ENCODE measurements at places on chromosomes 5 and 9.

- DNase-seq = no peak
Observed at GRCh38 chr9:14303521-14303920, 10.4 kb downstream of the NFIB start.

GRCh38 chr5:57302643-57303042, 128.8 kb downstream of the GPBP1 start:
- no peak for DNase-seq

- DNase-seq = peak; percentile 54
Observed at GRCh38 chr5:43042626-43043399, 2.7 kb upstream of the ANXA2R start.

DNA sequence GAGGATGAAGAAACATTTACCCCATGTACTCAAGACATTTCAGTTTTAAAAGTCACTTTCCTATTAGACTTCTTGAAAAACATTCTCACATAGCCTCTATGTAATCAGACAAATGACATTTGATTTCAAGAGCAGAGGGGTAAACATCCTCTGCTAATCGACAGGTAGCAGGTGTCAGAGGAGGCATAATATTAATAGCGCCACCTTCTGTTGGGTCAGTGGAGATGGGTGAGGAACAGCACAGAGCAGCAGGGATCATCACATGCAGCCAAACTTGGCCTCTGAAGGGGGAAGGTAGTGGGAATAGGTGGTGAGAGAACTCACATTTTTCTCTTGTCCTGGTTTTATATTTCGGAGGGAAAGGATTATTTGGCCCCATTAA, 3.3 kb upstream of the LSM11 start:
- DNase-seq = no peak

DNA sequence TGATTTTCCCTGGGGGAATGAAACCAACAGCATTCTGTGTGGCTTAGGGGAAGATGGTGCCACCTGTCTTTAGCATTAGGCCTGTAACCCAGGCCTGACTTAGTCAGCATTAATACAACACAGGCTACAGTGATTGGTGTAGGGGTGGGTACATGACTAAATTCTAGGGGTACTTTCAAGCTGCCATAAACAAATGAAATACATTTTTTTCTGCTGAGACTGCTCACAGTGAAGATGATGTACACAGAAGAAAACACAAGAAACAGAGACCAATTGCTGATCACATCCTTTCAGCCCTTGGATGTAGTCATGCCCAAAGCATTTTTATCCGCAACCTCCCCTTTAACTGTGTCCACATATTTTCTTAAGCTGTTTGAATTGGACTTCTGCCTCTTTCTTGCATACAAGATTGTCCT, 527.2 kb downstream of the KCTD16 start:
- DNase-seq = no peak

DNA sequence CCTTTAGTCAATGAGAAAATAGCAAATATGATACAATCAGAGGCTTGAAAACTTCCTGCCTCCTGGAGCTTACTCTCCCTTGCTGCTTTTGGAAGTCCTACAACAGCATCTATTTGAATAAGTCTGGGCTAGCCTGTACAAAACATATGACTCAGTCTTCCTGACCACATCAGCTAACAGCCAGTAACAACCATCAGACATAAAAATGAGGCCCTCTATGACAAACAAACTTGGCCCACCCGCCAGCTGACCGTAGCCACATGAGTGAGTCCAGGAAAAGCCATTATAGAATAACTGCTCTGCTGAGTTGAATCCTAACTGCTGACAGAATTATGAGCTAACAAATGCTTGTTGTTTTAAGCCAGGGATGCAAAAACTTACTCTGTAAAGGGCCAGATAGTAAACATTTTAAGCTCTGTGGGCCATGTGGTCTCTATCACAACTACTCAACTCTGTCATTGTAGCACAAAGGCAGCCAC, 347.6 kb downstream of the PTPRD start:
- no peak for DNase-seq

DNA sequence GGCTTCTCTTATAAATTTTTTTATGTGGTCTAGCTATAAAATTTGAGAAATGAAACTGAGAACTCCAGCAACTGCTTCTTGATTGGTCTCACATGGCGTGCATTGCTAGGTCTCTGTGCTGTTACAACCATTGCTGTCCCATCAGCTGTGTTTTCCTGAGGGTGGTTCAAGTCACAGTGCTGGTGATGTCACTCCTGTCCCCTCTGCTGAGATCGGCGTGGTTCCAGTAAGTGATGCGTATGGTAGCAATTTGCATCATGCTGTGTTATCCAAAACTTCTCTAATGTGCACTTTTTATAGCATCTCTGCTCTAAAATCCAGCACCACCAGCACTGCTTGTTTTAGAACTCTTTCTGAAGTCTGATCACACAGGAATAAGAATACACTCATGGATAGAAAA, 112.6 kb upstream of the ZNF608 start:
- DNase-seq = no peak

GRCh38 chr5:10607666-10608073, 43.8 kb downstream of the ANKRD33B start:
- no peak for DNase-seq

DNA sequence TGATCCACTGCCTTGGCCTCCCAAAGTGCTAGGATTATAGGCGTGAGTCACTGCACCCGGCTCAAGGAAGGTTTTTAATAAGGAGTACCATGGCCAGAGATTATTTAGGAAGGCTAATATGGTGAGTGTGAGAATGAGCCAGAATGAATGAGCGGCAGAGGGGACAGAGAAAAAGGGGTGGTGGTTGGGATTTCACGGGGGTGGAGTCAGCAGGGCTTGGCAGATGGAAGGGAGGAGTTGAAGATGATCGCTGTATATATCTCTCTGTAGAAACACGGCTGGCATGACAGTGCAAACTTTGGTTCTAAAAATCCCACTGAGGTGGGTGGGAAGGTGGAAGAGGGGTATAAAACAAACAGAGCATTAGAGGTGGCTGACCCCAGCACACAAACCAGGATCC, 176.7 kb upstream of the TBC1D2 start:
- DNase-seq = no peak

DNA sequence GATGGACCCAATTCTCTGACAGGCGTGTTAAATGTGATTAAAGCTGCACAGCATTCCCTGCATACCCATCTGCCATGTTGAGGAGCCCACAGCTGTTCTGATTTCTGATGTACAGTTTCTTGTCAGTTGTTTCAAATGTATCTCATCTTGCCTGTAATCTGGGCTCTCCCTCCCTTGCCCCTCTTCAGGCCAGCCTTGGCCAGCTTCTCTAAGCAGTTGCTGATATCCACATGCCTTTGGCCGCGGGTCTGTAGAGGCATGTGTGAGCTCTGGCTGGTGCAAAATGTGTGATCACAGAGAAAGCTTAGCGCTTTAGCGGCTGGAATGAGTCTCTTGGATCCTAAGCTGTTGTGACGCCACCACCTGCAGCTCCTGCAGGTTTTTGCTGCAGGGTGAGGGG, 332.0 kb downstream of the MLLT3 start:
- DNase-seq = no peak

DNA sequence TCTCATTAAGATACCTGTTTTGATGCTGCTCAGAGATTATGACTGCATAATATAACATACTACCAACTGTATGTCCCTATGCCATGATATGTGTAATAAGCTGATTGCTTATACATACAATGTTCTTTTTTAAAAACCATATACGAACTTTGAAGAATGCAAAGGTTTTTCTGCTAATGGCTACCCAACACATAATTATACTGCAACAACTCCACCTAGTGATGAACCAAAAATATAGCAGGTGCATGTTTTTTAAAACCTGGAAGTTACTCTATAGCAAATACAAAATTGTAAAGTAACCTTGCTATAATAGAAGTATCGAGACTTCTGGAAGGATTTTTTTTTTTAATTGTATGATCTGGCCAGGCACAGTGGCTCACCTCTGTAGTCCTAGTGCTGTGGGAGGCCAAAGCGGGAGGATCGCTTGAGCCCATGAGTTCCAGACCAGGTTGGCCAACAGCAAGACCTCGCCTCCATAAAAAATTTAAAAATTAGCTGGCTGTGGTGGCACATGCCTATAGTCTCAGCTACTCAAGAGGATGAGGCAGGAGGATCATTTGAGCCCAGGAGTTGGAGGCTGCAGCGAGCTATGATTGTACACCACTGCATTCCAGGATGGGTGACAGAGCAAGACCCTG, 49.1 kb downstream of the HOMER1 start:
- DNase-seq = no peak

- no peak for DNase-seq
Observed at GRCh38 chr9:89684912-89685636, 80.3 kb downstream of the GADD45G start.

DNA sequence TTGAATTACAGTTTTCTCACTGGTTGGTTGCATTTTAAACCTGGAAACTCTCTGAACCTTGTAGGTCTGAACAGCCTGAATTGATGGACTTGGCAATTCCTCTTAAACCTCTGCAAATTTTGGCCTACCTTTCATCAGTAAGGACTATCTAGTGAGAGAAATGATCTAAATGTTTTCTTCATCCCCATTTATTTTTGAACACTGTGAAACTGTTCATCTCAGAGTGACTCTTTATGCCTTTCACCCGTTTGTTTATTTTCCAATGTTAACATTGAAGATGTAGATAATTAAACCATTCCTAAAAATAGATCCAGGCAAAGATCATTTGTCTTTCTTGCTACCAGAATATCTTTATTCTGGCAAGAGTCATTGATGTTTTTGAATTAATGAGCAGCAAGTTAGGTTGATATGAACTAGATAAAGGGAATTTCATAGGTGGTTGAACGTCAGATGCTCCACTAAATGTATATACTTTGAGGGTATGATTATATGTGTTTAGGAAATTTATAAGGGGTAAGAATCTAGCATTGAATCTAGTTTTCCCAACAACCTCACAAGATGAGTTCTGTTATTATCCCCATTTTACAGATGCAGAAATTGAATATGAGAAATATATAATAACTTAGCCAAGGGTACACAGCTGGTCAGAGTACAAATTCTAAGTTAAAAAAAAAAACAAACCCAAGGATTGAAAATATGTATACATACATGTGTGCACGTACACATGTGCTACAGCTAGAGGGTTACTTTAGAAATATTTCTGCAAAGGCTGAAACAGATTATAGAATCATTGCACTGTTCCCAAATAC, 3.4 kb downstream of the CPEB4 start:
- DNase-seq = no peak

DNA sequence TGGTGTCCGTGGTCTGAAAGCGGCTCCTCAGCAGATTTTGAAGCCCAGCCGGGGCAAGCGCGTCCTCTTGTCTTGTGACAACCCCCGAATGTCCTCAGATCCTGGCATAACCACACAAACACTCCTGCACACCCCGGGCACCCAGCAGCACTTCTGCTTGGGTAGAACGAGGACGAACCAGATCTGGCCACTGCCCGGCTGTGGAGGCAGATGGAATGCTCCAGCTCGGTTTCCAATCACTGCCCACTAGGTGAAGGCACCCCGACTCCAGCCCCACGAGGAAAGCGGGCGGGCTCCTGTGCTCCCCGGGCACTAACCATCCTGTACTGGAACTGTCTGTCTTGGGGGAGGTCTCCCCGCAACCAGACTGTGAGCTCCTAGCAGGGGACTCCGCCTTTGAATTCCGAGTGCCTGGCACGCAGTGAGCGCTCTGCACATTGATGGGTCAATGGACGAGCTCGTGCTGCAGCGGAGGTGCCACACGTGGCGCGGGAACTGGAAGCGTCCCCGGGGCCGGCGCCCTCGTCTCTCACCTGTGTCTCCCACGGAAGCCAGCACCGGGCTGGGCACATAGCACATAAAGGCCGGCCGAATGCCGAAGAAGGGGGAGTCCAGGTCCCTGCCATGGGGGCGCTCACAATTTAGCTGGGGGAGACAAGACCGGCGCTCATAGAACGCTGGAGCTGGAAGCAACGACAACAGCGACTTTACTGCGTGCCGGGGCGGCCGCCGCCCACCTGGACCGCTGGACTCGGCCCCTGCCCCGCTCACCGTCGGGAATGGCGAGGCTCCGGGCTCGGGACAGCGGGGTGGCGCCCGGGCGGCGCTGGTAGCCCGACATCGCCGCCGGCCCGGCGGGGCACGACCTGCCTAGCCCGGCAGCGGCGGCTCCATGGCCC, 608 bp downstream of the ENTR1 start:
- no peak for DNase-seq

DNA sequence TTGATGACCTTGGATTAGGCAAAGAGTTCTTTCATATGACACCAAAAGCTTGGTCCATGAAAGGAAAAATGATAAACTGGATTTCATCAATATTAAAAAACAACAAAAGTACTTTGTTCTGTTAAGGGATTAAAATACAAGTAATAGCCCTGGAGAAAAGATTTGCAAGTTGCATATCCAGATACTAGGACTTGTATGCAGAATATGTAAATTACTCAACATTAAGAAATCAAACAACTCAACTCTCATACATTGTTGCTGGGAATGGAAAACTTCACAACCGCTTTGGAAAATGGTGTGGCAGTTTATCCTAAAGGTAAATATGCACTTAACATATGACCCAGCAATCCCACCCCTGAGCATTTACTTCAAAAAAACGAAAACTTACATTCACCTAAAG, 112.0 kb downstream of the ADAMTS19 start:
- DNase-seq = no peak

DNA sequence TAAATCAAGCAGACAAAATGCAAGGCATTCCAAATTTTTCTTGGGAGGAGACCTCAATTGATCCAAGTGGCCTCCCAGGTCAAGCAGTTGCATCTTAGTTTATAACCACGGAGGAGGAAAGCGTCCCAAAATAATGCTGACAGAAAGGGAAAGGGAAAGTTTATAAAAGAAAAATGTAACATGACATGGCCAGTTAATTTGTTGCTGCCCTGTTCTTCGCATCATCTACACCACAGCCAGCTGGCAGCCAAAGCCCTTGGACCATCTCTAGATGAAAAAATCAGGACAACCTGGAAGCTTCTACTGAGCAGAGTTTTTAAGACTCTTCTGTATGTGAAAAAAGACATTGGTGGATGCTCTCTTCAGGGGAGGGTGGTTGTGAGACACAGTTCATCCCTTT, 128.8 kb upstream of the FBXL7 start:
- no peak for DNase-seq

DNA sequence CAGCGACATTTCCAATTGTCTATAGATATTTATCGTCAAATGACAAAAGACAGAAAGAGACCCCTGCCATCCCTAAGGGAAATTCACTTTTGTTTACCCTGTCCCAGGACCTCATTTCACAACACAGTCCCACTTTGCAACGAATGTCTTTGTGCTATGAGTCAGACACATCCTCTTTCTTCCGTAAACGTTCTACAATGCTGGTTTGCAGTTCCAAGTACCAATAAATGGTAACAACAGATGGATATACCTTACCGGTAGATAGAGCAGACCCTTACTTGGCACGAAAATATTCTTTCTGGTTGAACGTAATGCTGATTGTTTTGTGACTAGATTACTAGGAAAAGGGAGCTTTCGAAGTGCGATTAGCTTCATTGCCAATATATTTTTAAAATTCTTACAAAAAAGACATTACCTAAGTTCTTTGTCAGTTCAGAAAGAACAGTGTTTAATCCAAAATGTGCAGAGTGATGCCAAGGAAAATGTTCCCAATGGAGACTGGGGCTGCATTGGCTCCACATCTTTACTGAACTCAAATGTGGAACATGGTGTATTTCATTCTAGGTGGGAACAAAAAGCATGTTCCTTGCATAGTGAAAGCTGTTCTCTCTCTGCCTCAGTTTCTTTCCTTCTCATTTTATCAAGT, 202.5 kb upstream of the SLC27A6 start:
- DNase-seq = no peak
